ENCODE measurements at places on chromosomes 5 and 9.
A peak's percentile ranks its signal among the peaks of the same experiment; 100 is the strongest.

DNA sequence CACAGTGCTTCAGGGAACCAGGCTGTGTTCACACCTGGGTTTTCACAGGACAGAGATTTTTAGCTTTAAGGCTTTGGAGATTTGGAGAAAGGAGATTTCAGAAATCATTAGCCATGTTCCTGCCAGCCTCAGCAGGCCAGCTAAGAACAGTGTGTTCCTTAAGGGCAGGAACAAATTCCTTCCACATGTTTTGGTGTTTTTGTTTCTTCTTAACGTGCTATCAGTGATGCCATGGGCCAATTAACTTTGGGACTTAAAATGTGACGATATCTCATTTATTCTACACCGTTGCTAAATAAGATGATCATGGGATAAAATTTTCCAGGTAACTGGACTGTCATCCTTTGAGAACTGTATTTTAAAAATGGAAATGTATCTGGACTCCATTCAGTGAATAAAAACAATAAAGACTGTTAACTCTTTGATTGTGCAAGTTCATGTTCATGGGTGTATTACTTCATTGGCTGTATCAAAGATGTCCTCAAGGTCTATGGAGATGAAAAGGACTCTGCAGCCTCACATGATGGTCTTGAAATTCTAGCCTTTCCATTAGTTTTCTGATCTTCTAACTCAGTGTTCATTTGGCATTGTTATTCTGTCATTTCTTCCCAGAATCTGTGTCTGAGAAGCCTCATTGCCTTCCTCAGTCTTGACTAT is 72.3 kb downstream of the ZNF366 start:
- DNase-seq = no peak

- DNase-seq = no peak
These were observed 76.0 kb upstream of the DAP start for GRCh38 chr5:10836986-10837385.

DNA sequence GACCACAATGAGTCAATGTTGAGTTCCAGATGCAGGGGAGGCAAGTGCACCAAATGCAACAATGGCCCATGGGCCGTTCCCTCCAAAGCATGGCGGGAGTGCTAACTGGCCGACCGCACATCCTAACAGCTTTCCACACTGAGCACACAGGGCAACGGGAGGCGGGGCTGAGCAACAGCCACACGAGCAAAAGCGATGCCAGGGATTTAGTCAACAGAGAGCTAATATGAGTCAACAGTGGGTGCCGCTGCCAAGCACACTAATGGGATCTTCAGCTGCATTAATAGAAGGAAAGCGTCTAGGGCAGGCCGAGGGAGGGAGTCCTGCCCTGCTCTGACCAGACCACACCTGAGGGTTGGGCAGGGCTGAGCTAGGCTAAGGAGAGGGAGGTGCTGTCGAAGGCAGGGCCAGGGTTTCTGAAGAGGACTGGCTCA is 4.6 kb downstream of the EPB41L4B start:
- DNase-seq = no peak

DNA sequence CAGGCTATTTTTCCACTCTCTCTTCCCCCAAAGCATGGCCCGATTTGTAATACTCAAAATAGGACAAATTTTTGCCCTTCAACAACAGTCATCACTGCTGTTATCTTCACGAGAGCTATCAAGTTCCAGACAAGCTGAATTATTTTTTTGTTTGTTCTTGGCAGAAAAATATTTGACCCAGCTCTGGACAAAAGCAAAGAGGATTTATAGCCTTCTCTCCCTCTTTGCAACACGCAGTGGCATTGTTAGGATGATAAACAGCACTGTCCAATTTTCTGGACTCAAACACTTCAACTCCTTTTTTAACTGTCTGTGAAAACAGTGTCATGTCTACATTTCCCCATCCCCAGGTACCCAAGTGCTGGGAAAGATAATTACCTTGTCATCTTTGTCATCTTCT is 160.3 kb downstream of the SLF1 start:
- no peak for DNase-seq

DNA sequence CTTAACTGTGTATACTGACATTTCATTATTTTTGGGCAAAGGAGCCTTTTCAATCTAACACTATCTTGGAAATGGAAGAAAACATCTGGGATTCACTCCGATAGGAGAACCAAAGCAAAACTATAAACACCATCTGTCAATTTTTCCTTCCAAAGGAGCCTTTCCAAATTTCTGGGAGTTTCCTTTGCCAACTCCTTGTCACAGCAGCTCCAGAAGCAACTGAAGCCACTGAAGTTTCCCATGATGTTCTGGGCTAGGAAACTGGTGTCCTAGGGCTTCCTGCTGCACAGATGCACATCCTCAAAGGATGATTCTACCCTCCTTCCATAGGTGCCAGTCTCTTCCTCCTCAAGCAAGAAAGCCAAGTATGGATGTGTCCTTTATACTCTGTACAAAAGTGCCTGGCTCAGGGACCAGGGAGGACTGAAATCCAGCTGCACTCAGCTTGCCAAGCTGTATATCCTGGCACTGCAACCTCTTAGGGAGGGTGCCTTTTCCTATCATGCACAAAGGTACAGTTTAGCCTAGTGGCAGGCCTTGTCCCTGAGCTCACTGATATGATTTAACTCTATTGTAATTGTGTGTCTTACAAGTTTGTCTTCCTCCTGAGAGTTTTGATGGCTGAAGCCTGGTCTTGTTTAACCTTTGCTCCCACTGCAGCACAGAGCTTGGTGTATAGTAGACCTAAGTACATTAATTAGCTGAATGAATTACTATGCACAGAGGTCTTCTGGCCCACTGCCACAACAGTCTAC is 8.4 kb upstream of the UBAP1 start:
- DNase-seq = no peak

GRCh38 chr5:91487420-91487819 is 104.3 kb upstream of the ARRDC3 start:
- DNase-seq = no peak

DNA sequence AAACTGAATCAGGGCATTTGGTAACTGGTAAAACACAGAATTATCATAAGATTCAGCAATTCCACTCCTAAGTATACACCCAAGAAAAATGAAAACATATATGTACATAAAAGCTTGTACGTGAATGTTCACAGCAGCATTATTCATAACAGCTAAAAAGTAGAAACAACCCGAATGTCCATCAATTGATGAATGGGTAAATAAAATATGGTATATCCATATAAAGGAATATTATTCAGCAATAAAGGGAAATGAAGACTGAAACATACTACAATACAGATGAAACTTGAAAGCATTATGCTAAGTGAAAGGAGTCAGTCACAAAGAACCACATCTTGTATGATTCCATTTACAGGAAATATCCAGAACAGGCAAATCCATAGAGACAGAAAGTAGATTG is 65.5 kb downstream of the MPDZ start:
- DNase-seq = no peak

GRCh38 chr5:41832430-41832829 is 37.8 kb downstream of the OXCT1 start:
- DNase-seq = no peak

DNA sequence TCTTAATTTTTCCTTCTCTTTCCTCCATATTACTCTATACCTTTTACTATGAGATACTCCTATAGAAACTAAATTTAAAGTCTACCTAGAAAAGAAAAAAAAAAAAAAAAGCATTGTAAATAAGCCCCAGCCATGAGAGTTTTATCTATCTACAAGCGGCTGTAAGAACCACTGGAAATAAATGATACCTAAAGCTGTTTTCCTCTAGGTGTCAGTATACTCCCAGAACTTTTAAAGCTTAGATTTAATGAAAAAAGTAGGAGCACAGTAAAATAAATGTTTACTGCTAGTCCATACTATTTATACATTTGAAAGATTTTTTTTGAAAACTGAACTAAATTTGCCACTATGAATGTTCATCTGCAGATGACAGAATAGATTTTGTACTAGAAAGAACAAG is 26.2 kb downstream of the TYRP1 start:
- DNase-seq = no peak

- peak; percentile 35 for DNase-seq
These were observed 1.6 kb downstream of the NPR3 start for GRCh38 chr5:32712481-32713360.

- DNase-seq = no peak
These were observed 98.0 kb downstream of the ENC1 start for GRCh38 chr5:74542482-74542881.

DNA sequence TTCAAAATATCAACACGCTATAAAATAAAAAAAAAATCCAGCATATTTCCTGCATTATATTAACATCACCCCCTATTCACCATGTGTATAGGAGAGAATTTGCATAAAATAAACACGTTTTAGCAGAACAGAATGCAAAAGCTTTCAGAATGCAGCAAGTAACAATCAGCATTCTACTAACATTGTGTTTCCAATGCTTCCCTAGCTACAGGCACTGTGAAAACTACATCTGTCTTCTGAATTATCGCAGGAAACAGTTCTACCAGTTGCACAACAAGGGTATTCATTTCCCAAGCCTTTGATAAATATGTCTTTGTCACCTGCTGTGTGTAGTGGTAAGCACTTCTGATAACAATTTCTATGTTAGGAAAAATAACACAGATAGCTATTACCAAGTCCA is 1015.8 kb downstream of the CDH18 start:
- DNase-seq = no peak

GRCh38 chr5:127505905-127506304 is 11.5 kb upstream of the PRRC1 start:
- no peak for DNase-seq

DNA sequence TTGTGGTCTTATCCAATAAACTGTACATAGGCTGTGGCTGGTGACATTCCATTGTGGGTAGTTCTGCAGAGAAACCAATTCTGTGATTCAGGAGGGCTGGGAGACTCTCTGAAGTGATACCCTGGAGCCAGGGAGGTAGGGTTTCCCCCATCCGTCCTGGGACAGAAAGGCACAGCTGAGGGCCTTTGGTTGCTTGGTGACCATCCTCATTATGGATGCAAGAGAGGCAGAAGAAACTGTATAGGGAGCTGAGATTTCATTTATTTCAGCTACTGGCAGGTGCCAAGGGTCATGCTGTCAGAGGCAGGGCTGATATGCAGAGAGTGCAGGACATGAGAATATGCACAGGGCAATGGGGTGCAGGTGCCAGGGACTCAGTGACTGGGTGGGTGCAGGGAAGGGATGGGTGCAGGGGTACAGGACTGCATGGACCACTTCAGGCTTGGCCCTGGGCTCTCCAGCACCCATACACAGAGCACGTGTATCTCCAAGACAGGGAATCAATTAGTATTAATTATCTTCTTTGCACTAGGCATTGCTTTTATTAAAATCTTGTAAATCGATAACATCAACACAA is 236.5 kb downstream of the ICE1 start:
- DNase-seq = no peak

DNA sequence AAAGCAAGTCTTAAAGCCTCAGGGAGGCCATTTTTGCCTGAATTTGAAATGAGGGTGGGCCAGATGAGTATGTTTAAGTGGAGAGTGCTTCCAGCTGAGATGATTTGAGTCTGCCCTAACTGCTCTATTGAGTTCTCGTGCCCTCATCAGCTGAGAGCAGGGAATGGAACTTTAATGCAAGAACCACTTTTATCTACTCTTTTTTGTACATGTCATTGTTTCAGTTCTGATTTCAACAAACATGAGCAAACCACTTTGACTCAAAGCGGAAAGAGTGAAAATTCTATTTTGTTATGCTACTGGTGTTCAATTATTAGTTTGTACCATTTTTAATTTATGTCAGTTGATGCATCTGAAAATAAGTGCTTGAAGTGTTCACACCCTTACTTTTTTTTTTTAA is 35.8 kb downstream of the DCAF10 start:
- DNase-seq = no peak

DNA sequence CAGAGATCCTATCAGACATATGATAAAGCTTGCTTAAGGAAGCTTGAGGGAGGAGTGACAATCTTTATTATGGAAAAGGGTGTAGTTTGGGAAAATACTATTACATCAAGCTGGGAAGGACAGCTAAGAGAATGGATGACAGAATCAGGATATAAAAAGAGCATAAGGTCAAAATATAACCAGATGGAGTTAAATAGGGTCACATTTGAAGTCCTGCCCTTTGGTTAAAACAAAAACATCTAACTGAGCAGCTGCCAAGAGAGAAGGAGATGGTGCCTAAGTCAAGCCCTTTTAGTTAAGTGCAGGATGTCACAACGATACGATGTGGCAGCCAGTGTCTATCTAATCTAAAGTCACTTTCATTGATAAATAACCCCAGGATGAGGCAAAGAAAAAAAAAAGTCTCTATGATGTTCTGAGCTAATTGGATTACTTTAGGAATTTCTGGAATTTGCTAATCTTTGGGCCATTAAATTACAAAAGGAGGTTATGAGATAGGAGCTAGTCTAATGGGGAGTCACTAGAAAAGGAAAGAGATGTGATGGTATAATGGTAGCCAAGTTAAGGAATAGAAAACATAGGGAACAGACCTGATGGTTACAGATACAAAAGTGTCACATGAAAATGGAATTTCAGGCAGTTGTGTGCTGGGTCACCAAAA is 365.2 kb downstream of the PDE4D start:
- no peak for DNase-seq

GRCh38 chr5:107285772-107286171 is 385.0 kb downstream of the EFNA5 start:
- peak; percentile 32 for DNase-seq

- DNase-seq = no peak
These were observed 51.5 kb downstream of the KLF9 start for GRCh38 chr9:70362952-70363351.

DNA sequence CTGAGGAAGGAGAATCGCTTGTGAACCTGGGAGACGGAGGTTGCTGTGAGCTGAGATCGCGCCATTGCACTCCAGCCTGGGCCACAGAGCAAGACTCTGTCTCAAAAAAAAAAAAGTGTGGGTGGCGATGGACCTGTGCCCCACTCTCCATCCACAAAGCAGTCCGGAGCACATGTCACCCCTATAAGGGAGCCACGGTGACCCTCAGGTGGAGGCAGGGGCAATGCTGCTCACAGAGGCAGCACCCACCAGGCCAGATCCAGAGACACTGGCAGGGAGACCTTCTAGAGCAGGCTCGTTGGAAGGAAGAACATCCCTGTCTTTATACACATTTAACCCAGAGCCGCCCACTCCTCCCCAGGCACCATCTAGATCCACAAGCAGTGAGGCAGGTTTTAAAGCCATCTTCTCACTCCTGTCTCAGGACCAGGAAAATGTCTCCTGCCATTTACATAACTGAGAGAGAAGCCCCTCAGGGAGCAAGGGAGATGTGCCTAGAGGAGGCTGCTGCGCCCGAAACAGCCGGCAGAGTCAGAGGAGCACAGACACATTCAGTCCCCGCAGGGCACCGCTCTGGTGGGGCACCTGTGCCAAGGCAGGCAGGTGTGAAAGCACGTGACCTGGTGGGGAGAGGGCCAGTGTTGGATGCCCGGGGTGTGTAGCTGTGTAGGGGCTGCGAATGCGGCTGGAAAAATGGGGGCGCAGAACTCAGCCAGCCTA is 31.6 kb upstream of the ADAMTS2 start:
- no peak for DNase-seq

- no peak for DNase-seq
These were observed 6.1 kb downstream of the SARDH start for GRCh38 chr9:133731876-133732638.

DNA sequence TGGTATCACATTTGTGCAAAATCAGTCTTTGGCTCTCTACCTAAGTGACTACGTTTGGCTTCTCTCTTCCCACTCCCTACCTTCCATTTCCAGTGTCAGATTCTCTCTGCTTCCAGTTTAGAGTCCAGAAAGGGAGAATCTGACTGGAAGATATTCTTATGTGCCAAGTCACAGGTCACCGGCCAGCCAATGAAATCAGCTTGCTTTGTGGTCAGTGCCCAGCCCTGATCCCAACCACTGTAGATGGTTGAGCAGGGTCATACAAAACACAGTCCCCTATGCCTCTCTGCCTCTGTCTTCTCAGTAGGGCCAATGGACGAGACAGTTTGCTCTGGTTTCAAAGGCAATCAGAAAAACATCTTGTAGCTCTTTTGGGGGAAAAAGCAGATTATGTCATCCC is 15.6 kb upstream of the EPB41L4B start:
- no peak for DNase-seq

All from stimulated activated CD8-positive, alpha-beta memory T cell treated with anti-CD3 and anti-CD28 coated beads, Interleukin-4, amount 100 ng/mL, for 48 hours (primary cell).